ENCODE measurements at places on chromosomes 1 and 21.

GRCh38 chr1:196660852-196661251, 9.0 kb downstream of the CFH start:
- no peaks in the 10 kb centered on the region for H3K36me3 ChIP-seq
- no peak for DNase-seq

DNA sequence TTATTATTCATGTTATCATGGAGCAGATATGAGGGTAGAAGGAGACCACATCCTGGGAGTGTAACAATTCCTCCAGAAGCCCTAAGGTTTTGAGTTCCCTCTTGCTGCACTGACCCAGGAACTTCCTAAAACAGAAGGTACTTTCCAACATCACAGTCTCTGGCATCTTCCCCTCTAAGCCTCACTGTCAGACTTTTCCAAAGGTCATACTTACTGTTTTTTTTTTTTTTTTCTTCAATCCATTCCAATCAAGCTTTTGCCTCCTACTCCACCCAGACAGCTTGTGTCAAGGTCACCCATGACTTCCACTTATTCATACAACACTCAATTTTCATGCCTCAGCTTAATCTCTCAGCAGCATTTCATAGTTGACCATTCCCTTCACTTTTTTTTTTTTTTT, 18.4 kb upstream of the UQCRHL start:
- H3K27me3 ChIP-seq, result no peaks in the 10 kb centered on the region
- H3K4me3 ChIP-seq, result no peak overlapping the region
- no peak overlapping the region for H3K27ac ChIP-seq
- H3K36me3 ChIP-seq, result no peaks in the 10 kb centered on the region

GRCh38 chr1:14597343-14598006, 1.0 kb upstream of the KAZN start:
- no peaks in the 10 kb centered on the region for H3K36me3 ChIP-seq
- no peak overlapping the region for H3K4me3 ChIP-seq
- H3K4me1 ChIP-seq, result no peaks in the 10 kb centered on the region
- H3K27me3 ChIP-seq, result peaks cover 36% of the 10 kb centered on the region
- H3K27ac ChIP-seq, result no peak overlapping the region
- no peak for DNase-seq

- H3K36me3 ChIP-seq, result no peaks in the 10 kb centered on the region
- H3K4me1 ChIP-seq, result no peaks in the 10 kb centered on the region
- DNase-seq, result no peak
These were observed 134.9 kb upstream of the MAP1LC3C start for GRCh38 chr1:242133796-242134195.

- no peak overlapping the region for H3K4me3 ChIP-seq
- H3K27me3 ChIP-seq, result no peaks in the 10 kb centered on the region
- no peaks in the 10 kb centered on the region for H3K4me1 ChIP-seq
- DNase-seq, result no peak
- H3K36me3 ChIP-seq, result peaks cover 43% of the 10 kb centered on the region
These were observed 15.9 kb downstream of the MCM3AP start for GRCh38 chr21:46269466-46269865.

DNA sequence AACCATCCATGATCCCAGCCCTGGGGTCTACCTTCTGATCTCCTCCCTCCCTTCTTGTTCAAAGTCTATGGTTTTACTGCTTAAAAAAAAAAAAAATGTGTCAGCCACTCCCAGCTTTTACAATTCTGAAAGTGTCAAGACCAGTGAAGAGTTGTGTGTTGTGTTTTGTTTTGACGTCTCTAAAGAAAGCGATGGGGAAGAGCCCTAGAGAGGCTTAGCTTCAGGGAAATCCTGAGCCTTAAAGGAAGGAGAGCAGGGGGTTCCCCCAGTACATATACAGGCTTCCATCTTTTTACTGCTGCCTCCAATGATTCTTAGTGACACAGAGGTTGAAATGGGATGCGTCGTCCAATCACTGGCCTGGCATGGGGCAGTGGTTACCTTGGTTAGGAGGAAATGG, 13.9 kb upstream of the FMOD start:
- H3K27ac ChIP-seq, result no peak overlapping the region
- H3K36me3 ChIP-seq, result no peaks in the 10 kb centered on the region
- H3K27me3 ChIP-seq, result no peaks in the 10 kb centered on the region
- DNase-seq, result no peak
- no peak overlapping the region for H3K4me3 ChIP-seq

DNA sequence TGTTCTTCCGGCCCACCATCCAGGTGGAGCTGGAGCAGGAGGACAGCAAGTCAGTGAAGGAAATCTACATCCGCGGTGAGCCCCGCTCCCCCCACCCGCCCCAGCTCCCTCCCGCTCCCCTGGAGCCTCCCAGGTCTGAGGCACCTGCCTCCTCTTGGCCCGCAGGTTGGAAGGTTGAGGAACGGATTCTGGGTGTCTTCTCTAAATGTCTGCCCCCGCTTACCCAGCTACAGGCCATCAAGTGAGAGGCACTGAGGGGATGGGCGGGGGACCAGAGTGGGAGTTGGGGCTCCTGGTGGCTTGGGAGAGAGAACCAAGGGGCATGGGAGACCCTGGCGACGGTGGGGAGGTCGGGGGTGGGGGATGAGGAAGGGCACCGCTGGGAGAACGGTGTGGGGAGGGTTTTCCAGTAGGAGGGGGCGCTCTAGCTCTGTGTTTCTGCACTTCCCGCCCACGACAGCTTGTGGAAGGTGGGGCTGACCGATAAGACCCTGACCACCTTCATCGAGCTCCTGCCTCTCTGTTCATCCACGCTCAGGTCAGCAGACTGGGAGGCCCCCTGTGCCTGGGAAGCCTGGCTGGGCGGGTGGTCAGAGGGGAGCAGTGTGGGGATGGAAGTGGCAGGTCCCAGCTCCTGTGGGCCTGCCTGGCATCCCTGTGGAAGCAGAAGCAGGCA, 4.2 kb downstream of the LRRC71 start:
- no peak overlapping the region for H3K27ac ChIP-seq
- peaks cover 16% of the 10 kb centered on the region for H3K4me1 ChIP-seq
- H3K36me3 ChIP-seq, result no peaks in the 10 kb centered on the region

- no peak overlapping the region for H3K4me3 ChIP-seq
- no peaks in the 10 kb centered on the region for H3K36me3 ChIP-seq
- no peaks in the 10 kb centered on the region for H3K4me1 ChIP-seq
- H3K27me3 ChIP-seq, result no peaks in the 10 kb centered on the region
These were observed 13.8 kb downstream of the RXRG start for GRCh38 chr1:165431079-165431478.

DNA sequence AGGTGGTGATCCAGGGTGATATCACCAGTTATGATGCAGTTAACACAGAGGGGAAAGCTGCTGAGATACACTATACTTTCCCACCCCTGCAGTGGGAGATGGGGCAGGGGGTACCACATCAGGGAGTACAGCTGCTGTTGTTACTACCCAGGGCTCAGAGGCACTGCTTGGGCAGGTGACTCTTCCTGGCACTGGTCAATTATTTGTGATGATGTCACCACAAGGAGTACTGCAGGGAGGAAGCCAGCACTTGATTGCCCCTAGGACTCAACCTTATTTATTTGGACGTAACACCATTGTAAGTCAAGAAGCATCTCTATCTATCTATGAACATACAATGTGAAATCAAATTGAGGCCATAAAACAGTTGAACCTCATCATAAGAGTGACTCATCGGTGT, 10.1 kb downstream of the IFNAR1 start:
- peaks cover 19% of the 10 kb centered on the region for H3K36me3 ChIP-seq
- H3K27ac ChIP-seq, result no peak overlapping the region
- no peaks in the 10 kb centered on the region for H3K4me1 ChIP-seq
- H3K4me3 ChIP-seq, result no peak overlapping the region

DNA sequence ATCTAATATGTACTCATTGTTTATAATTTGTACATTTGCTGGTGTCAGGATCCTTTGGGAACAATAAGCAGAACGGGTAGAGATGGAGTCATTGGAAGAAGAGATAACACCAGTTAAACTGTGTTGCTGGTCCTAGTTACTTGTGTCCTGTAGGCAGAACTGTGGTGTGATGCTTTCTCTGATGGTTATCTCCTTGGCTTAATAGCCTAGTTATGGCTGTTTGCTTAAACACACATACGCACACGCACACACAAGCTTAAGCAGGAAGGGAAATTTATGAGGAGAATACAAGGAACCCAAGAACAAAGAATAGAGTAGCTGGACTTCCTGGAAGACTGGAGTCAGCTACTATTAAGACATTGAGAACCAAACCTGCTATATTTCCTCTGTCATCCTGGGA, 5.7 kb upstream of the PKN2 start:
- H3K27ac ChIP-seq, result no peak overlapping the region
- H3K27me3 ChIP-seq, result no peaks in the 10 kb centered on the region
- peaks cover 8% of the 10 kb centered on the region for H3K4me1 ChIP-seq

GRCh38 chr1:26476958-26477357, 4.7 kb downstream of the HMGN2 start:
- no peaks in the 10 kb centered on the region for H3K27me3 ChIP-seq
- no peak overlapping the region for H3K4me3 ChIP-seq
- H3K4me1 ChIP-seq, result peaks cover 36% of the 10 kb centered on the region
- no peak overlapping the region for H3K27ac ChIP-seq

Data from HepG2 (cell line).